Cardiac muscle cell (in vitro differentiated cells and primary cell): ENCODE measurements at places on chromosomes 1 and 21. TPM values are rescaled to one million over a fixed set of nuclear protein-coding genes. Genes with fewer than 3 reads are reported as not detected.

The RXRG gene
- 247 and 285 TPM in 2 replicates for total RNA-seq

DNA sequence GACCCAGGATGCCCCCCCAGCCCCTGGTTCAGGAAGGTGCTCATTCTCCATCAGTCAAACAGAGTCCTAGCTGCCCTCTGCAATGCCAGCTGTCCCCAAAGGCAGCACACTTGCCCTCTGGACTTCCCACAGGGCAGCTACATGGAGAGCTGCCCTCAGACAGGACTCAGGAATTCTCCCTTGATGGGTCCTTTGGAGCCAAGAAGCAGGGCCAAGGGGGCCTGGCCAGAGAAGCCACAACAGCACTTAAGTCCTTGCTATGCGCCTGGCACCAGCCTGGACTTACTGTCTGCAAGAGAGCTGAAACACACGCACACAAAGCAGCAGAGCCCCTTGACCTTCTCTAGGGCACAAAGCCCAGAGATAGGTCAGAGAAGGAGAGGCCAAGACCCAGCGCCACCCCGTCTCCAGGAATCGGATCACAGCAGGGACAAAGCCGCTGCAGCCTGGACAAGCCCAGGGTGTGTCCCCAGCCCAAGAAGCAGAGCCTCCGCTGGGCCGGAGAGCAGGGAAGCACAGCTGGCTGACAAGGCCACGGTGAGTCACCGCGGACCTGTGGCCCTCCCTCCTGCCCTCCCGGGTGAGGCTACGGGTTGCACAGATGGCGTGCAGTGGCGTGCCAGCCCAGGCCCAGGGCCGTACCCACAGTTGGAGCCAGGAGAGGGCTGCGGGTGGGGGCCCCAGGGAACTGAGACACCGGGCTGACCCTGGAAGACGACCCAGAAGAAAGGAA is 1.7 kb downstream of the WNT9A start:
- peaks cover 23% of the 10 kb centered on the region for H3K27me3 ChIP-seq
- no peaks in the 10 kb centered on the region for H3K36me3 ChIP-seq
- no peak for DNase-seq
- H3K4me1 ChIP-seq, result no peaks in the 10 kb centered on the region

DNA sequence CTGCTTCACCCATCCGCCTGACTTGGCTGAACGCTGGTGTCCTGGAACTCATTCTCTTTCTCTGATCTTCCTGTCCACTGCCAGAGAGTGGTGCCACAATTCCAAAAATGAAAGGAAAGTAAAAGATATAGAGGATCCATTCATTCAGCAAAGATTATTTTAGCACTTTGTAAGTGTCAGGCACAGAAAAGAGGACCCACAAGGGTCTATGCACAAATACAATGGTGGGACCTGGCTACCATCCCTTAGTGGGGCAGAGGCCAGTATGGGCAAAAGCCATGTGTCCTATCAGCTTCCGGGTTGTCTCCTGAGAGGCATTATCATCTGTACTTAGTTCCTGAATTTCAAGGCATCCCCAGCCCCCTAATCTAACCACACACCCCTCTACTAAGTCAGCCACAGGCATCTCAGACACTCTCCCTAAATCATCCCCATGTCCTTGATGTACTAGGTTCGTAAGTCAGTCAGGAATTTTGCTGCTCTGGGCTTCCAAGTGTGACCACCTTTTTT is 19.0 kb downstream of the SSR2 start:
- H3K27me3 ChIP-seq, result no peaks in the 10 kb centered on the region
- peak; percentile 30 for DNase-seq
- H3K4me3 ChIP-seq, result no peak overlapping the region
- peaks cover 18% of the 10 kb centered on the region for H3K4me1 ChIP-seq
- H3K36me3 ChIP-seq, result no peaks in the 10 kb centered on the region
- H3K27ac ChIP-seq, result peak overlapping the region; percentile 47

GRCh38 chr1:226814751-226815537 is 55.5 kb upstream of the PSEN2 start:
- DNase-seq, result no peak
- H3K27me3 ChIP-seq, result no peaks in the 10 kb centered on the region
- H3K36me3 ChIP-seq, result no peaks in the 10 kb centered on the region
- no peak overlapping the region for H3K4me3 ChIP-seq
- peak overlapping the region; percentile 5 for H3K27ac ChIP-seq
- H3K4me1 ChIP-seq, result peaks cover 9% of the 10 kb centered on the region

DNA sequence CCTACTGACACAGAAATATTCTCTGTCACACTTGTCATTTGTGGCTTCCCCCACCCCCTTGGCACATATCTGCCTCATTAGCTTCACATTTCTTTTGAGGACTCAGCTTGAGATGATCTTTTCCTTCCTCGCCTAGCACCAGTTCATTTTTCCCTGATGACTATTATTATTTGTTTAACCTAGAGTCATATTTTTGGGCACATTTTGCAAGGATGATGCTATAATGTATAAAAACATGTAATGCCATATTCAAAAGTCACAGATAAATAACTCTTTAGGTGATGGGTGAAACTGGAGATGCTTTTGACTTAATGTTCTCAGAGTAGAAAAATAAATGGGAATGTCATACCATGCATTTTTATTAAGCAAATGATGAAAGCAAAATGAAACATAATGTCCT is 202.7 kb downstream of the BACH1 start:
- H3K27ac ChIP-seq, result no peak overlapping the region
- no peaks in the 10 kb centered on the region for H3K36me3 ChIP-seq
- no peaks in the 10 kb centered on the region for H3K4me1 ChIP-seq
- H3K4me3 ChIP-seq, result no peak overlapping the region
- H3K27me3 ChIP-seq, result no peaks in the 10 kb centered on the region
- no peak for DNase-seq
